ENCODE measurements at places on chromosomes 5 and 9. TPM values are rescaled to one million over a fixed set of nuclear protein-coding genes. Genes with fewer than 3 reads are reported as not detected.

SHISAL2B gene
- not detected for total RNA-seq

DNA sequence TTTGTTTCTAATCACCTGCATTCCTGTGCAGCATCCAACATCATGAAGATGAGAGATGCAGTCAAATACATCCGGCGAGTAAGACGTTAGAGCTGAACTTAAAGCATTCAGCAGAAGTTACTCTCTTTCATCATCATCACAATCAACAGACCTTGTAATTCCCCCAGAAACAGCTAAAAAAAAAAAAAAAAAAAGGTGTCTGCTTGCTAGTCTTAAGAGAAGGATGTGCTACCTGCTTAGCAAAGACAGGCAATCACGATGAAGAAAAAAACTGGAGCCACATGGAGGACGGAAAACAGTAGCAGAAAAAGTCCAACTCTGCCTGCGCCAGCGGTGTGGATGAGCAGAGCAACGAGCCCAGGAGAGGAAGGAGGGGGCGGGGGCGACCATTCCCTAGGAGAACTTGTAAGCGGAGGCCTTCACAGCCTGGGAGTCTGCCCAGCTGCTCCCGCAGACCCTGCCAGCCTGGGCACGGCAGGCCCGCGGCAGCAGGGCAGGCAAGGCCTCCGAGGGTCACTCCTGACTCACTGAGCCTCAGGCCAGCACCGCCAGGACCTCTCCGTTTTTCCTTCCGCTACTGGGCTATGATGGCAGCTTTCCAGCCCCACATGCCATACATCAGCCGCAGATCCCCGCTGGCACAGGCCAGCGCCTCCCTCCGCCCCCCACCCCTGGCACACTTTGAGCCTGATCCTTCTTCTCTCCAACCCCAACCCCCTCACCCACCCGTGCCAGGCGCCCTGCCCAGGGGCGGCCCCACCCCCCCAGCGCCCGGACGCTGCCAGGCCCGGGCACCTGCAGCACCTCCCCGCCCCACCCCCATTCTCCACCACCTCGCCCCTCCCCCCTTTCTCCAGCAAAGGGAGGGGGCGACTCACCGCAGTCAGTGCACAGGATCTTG, 1.4 kb downstream of the NRG2 start:
- DNase-seq = peak; percentile 91

DNA sequence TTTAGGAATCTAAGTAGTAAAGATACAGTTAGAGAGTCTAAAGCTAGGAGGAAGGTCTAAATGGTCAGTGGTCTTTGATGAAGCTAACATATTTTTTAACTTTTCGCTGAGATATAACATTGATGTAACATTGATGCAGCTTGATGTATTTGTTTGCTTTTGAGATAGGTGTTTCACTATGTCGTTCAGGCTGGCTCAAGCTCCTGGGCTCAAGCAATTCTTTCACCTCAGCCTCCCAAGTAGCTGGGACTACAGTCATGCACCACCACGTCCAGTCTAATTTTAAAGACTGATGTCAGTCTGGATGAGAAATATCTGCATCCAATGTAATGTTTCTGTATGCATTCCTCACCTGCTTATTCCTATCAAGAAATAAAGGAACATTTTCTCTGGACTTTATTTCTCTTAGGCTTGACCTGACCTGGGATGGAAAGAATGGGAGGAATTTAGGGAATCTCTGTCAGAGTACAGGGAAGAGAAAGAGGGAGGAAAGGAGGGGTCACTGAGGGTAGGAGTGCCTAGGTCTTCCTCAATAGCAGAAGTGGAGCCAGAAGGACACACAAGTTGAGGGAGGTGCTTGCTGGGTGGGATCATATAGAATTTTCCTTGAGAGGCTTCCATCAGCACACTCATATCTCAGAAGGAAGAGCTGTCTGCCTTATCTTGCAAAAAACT, 101.5 kb upstream of the GPBP1 start:
- no peak for DNase-seq

DNA sequence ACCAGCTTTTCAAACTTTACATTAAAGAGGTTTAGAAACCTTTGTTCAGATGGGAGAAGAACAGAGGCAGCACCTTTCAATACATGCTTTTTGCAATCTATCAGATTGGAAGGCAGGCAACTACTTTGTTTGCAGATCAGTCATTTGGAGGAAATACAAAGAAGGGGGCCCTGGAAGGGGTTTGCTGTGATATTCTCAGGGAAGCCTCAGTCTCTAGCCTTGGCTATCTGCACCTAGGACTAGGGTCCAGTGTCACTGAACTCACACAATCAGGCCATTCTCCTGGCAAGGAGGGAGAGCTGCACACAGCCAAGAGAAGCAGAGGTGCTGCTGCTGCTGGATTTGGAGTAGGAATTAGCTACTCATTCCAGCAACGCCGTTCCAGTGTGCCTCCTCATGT, 79.5 kb downstream of the CRB2 start:
- no peak for DNase-seq

DNA sequence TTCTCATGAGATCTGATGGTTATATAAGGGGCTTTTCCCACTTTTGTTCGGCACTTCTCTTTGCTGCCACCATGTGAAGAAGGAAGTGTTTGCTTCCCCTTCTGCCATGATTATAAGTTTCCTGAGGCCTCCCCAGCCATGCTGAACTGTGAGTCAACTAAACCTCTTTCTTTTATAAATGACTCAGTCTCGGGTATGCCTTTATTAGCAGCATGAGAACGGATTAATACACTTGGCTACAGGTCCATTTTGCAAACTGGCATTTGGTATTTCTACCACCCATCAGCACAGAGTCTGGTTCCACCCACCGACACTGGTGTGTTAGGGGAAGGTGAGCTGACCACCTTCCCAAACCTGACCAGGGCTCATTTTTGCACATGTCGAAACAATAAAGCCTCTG, 47.9 kb upstream of the RARS1 start:
- peak; percentile 35 for DNase-seq

- no peak for DNase-seq
Measured at GRCh38 chr5:89604342-89604741, 721.4 kb upstream of the MEF2C start.

DNA sequence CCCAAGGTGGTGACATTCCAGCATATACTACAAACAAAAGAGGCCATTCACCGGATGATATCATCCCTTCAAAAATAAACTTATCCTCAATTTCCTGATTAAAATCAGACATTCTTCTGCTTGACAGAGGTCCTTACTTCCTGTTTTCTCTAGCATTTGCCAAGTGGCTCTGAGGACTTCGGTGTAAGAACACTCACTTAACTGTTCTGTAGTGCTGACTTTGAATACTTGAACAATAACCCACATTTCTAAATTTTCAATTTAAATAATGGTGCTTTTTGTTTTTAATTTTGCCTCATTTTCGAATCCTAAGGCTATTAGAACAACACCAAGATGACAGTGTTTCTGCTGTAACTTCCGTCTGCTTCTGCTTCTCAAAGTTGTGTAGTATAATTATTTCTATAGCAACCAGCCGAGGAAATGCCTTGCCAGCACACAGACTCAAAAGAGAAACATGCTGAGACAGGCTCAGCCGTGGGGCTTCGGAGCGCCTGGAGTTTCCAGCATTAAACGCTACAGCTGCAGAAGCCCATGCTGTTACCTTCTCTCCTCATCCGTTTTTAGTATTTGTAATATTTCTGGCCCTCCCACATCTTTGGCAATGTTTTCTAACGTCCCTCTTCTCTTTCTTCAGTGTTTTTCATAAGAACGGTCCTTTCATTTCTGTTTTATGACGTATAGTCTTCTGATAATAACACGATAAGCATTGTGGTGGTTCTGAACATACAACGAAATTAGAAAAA, 19.5 kb upstream of the ANXA1 start:
- DNase-seq = peak; percentile 90
